ENCODE measurements at places on chromosomes 5 and 9. TPM values are rescaled to one million over a fixed set of nuclear protein-coding genes. Genes with fewer than 3 reads are reported as not detected.

ENHO gene
- total RNA-seq: 0.14 TPM

ZFP2 gene
- total RNA-seq: under 0.01 TPM

PCDHA11 gene
- total RNA-seq: 0.57 TPM

NR2F1 gene
- 87.2 TPM for total RNA-seq

PGM5 gene
- total RNA-seq: 2.0 TPM

CRB2 gene
- under 0.01 TPM for total RNA-seq

GFI1B gene
- total RNA-seq: not detected

IFNA2 gene
- not detected for total RNA-seq

IRX4 gene
- total RNA-seq: not detected

DND1 gene
- total RNA-seq: 0.44 TPM

LRRC19 gene
- total RNA-seq: not detected

GGTA1 gene
- not detected for total RNA-seq

SPATA31D3 gene
- not detected for total RNA-seq

COL15A1 gene
- 5.4 TPM for total RNA-seq

NMUR2 gene
- under 0.01 TPM for total RNA-seq
